ENCODE measurements at places on chromosomes 3 and 15.

DNA sequence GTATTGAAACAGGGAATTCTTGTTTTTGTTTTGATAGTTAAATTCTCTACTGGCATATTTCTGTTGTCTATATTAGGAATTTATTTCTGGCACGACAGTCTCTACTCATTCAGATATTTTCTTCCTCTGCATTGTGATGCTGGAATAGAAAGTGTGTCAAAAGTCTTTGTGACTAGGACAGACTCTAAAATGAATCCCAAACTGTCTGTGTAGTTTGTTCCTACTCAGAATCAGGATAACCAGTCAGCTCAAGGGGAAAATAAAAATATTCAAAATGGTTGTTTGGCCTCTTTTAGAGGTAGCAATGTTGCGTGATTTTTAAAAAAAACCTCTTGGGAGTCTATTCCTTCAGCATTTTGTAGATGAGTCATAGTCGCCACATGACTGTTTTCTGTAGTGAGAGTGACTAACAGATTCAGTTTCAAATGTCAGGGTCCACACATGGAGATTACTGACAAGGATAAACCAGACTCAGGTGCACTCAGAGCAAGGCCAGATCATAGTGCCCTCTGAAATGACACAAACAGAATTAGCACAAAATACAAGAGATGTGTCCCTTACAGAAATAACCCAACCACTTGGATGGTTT is 13.1 kb downstream of the SLC7A14 start:
- no peak for DNase-seq

DNA sequence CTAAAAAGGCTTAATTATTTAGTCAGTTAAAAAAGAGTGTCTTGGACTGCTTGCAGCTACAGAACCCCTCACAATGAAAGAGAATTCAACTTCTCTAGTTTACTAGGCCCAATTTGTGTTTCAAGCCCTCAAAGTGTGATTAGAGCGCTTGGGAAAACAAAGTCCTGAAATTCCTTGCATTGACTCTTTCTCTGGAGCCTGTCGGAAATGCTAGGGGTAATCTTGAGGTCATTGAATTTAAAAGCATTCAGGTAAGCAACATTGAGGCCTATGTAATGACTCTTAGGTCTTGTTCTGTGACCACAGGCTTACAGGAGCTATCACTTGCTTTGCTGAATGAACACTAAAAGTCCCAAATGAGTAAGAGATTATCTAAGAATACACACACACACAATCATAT is 186.0 kb downstream of the NLGN1 start:
- no peak for DNase-seq

- DNase-seq = no peak
Observed at GRCh38 chr3:97841304-97841703, 19.5 kb downstream of the CRYBG3 start.

- no peak for DNase-seq
Observed at GRCh38 chr3:196179380-196180308, 31.6 kb downstream of the ZDHHC19 start.

- DNase-seq = no peak
Observed at GRCh38 chr3:23550402-23550801, 255.4 kb upstream of the UBE2E1 start.

DNA sequence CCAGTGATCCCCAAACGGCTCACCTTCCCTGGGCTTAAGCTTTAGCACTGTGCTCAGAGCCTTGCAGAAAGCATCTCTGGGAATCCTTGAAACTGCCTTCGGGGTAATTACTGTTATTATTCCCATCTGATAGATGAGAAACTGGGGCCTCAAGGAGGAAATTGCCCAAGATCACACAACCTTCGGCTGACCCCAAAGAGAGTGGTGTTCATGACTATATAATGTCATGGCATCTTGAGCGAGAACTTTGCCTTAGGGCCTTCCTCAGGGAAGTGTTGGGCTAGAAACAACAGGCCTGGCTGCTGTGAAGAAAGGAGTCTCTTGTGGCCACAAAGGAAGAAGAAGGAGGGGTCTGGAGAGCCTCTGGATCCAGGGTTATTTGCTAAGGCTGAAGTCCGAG is 388.7 kb upstream of the CFAP20DC start:
- no peak for DNase-seq

GRCh38 chr3:58683466-58683865 is 16.9 kb upstream of the FAM3D start:
- no peak for DNase-seq

DNA sequence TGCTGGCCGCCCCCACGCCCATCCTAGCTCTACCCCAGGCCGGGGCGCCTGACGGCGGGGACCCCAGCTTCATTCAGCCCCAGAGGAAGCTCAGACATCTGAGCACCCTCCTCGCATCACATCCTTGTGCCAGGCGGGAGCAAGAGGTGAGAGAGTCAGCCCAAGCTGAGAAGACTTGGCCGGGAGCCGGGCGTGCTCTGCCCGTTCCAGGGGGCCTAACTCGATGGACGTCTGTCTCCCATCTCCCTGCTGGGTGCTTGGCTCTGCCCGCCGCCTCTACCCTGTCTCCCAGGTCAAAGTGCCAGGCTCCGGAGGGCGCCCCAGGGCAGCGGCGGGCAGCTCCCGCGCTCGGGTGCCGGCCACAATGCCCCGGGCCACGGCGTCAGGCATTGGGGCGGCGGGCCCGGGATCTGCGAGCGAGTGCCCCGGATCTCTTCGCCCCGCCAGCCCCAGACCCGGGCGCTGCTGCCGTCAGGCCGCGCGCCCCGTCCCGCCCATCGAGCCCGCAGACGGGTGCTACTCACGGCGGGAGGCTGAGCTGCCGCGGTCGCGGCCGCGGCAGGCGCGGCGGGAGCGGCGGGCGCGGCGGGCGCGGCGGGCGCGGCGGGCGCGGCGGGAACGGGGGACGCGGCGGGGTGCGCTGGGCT is 388 bp downstream of the DAPK2 start:
- DNase-seq = no peak
